ENCODE measurements at places on chromosomes 12 and 14.

DNA sequence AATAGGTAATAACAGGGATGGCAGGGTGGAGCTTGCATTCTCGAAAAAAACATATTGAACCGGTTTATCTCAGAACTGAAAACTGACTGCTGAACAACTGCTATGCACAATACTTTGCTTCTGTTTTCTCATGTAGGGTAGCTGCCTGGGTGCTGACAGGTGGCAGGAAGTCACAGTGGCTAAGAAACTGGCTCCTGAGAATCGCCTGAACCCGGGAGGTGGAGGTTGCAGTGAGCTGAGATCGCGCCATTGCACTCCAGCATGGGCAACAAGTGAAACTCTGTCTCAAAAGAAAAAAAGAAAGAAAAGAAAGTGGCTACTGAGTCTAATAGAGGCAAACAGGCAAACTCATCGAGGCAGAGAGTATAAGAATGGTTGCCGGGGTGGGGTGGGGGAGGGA lies 113.1 kb downstream of the CCDC60 start:
- DNase-seq, result no peak

DNA sequence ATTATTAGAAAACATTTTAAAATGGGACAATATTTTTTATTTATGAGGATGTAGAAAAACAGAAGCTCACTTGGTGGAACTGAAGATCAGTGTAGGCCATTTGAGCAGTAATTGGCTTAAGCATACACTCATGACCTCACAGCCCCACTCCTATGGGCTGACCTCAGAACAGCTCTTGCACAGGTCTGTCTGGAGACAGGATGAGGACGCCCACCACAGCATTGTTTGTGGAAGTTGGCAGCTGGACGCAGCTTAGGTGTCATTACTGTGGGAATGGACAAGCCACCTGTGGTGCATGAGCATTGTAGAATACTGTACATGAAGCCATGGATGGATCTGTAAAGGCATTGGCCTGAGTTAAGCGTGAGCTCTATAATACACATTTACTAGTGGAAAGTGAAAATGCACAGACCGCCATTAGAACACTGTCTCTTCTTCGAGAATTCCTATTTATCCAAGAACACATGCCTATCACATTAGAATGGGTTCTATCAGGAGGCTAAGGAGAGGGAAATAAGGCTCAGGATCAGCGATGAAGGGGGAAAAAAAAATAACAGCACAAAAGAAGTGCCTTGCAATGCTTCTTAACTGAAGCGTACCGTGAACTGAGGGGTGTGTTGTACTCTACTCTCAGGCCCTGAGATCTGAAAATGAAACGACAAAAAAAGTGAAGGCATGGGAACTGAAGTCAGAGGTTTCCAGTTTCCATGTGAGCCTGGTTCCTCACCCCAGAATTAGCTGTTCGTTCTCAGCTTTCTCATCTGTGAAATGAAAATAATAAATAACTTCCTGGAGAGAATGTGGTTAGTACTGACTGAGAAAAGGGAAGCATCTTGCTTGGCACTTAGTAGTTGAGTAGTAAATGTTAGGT lies 33.6 kb downstream of the KCNA1 start:
- no peak for DNase-seq

GRCh38 chr12:113069751-113070116 lies 13.2 kb downstream of the DTX1 start:
- DNase-seq, result no peak

DNA sequence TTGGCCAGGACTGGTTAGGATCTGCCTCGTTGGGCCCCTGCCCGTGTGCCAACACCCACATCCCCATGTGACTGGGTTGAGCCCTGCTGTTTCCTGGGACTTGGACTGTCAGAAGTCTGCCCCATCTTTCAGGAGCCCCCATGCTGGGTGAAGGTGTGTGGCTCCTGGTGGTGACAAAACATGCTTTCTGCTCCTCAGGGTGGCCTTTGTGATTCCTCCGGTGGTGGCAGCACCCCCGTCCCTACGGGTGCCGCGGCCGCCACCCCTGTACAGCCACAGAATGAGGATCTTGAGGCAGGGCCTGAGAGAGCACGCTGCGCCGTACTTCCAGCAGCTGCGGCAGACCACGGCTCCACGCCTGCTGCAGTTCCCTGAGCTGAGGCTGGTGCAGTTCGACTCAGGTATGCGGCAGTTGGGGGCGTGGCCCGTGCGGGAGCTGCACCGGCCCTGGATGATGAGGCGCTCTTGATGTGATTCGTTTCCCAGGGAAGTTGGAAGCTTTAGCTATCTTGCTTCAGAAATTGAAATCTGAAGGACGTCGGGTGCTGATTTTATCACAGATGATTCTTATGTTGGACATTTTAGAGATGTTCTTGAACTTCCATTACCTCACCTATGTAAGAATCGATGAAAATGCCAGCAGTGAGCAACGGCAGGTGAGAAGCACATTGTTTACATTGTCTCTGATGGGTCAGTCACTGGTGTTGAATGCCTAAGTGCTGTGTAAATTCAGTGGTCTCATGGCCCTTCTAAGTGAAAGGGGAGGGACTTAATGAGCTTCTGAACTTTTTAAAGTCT lies 80.0 kb downstream of the EP400 start:
- no peak for DNase-seq

- no peak for DNase-seq
Observed at GRCh38 chr14:83217492-83217891, 1683.8 kb upstream of the SEL1L start.

DNA sequence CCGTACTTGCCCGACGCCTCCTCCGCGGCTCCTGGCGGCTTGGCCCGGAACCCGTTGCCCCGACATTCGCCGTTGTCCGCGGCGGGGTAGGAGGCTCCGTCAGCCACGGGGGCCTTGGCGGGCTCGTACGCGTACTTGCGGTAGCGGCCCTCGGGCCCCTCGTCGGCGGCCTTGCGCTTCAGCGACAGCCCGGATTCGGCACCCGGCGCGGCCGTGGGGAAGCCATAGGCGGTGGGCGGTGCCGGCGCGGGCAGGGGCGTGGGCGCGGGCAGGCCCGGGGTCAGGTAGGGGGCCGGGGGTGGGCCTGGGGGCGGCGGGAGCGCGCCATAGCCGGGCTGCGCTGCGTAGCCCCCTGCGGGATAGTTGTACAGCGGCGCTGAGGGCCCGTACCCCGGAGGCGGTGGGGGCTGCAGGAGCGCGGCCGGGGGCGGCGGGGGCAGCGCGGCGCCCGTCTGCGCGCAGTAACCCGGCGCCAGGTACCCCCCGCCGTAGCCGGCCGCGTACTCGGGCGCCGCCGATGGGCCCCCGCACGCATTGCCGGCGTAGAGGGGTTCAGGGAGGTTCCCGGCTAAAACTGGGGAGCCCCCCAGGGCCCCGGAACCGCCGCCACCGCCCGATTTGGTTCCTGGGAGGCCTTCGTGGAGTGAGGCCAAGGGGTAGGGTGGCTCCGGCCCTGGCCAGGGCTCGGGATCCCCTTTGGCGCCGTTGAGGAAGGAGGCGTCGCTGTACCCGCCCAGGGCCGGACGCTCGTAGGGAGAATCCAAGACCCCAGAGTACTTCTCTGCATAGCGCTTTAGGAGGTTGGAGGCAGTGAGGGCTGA lies 26.9 kb downstream of the FIGNL2 start:
- DNase-seq, result no peak

GRCh38 chr12:10584415-10584814 lies 29.0 kb downstream of the MAGOHB start:
- no peak for DNase-seq

Measured in stimulated activated CD4-positive, alpha-beta T cell treated with anti-CD3 and anti-CD28 coated beads, Interleukin-12 subunit alpha, Interleukin-12 subunit beta, amount 100 ng/mL, for 24 hours (primary cell).